LHCN-M2 (cell line): ENCODE measurements at places on chromosomes 7 and 10. TPM values are rescaled to one million over a fixed set of nuclear protein-coding genes. Genes with fewer than 3 reads are reported as not detected.

The ZP3 gene
- 2.7 TPM in 1 of 2 replicates, not detected in the other for total RNA-seq

The CABCOCO1 gene
- total RNA-seq = 0.40 TPM in 1 of 2 replicates, not detected in the other

DNA sequence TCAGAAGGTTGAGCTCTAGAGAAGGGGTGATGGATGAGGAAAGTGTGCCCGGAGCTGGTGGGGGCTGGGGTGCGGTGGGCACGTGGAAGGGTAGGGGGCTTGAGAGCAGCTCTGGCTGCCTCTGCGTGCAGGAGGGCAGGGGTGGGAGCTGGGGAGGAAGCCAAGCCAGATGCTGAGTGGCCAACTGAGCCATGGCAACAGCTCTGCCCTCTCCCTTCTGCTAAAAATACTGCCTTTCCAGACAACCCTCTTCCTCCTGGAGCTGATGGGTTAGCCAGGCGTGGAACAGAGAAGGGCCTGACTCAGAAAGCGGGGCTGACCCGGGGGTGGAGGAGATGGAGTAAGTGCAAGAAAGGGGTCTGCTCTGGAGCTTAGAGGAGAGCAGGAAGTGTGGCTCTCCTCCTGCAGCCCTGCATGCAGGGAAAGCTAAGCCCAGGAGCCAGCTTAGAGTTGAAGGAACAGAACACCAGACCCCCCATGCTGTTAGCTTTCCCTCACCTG, 114.6 kb upstream of the AGK start:
- DNase-seq = no peak

DNA sequence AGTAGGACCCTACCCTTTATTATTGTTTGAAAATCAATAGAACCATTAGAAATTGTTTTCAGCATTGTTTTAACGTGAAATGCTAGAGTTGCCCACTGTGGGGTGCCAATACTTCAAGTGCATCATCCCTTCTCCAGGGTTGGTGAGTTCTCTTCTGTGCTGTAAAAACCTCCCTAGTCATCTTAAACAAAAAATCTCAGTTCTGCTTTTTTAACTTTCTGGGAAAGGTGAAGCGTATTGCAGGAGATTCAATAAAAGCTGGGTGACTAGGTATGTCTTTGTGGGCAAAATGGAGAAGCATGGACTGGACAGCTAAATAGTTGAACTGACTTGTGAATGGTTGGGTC, 699.1 kb downstream of the SUGCT start:
- peak; percentile 50 for DNase-seq

DNA sequence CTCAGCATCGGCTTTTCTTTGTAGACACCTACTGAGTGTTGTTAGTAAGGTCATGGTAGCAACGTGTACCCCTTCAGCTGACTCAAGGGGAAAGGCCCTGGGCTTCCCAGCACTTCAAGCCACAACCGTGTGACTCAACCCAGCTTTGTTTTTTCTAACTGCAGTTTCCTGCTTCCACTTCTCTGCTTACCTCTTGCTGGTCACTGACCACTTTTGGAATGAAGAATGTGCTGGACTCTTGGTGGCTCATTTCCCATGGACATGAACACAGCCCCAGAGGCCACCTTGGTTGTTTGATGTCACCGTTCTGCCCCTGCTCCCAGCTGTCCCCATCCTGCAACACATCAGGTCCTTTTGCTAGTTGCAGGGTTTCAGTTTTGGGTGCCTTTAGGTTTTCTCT, 69.5 kb upstream of the ZNF438 start:
- DNase-seq = peak; percentile 93

- DNase-seq = no peak
Measured at GRCh38 chr10:90007226-90007625, 305.8 kb downstream of the KIF20B start.
